Spinal cord (tissue), 10 donors: ENCODE measurements at places on chromosomes 1 and 21. TPM values are rescaled to one million over a fixed set of nuclear protein-coding genes. Genes with fewer than 3 reads are reported as not detected.

The SH3BGR gene
- 6.2 TPM for total RNA-seq

The IL19 gene
- not detected for total RNA-seq

The DNAI4 gene
- total RNA-seq = 71.8 TPM

The CFAP74 gene
- total RNA-seq = 0.59 TPM

The PDZK1 gene
- 10.2 TPM for total RNA-seq

The MEGF6 gene
- total RNA-seq = 6.0 TPM

The SYPL2 gene
- 0.10 TPM for total RNA-seq

The C1orf87 gene
- 1.1 TPM for total RNA-seq

The VASH2 gene
- 10.3 TPM for total RNA-seq

The C1orf115 gene
- total RNA-seq = 10.1 TPM

The CRNN gene
- not detected for total RNA-seq

The KRTAP19-4 gene
- total RNA-seq = not detected

The RAB7B gene
- total RNA-seq = 5.4 TPM

The PRDM16 gene
- total RNA-seq = 8.3 TPM

The AVPR1B gene
- total RNA-seq = 0.17 TPM

The TRPM2 gene
- 11.1 TPM for total RNA-seq

The ZP4 gene
- not detected for total RNA-seq

The GLIS1 gene
- total RNA-seq = 0.50 TPM

The MYOM3 gene
- 0.11 TPM for total RNA-seq

The OR6N1 gene
- total RNA-seq = not detected

The NVL gene
- 31.5 TPM for total RNA-seq

The PDZK1IP1 gene
- 0.30 TPM for total RNA-seq

The KLHDC7A gene
- total RNA-seq = 5.3 TPM

The EPB41 gene
- 66.9 TPM for total RNA-seq

The DIO1 gene
- 0.11 TPM for total RNA-seq

The MSH4 gene
- total RNA-seq = 0.79 TPM

The GNG4 gene
- 38.3 TPM for total RNA-seq

The POU3F1 gene
- total RNA-seq = 3.0 TPM

The ITLN2 gene
- 0.20 TPM for total RNA-seq

The MAP3K21 gene
- 2.1 TPM for total RNA-seq

The HOOK1 gene
- total RNA-seq = 14.9 TPM

The TACSTD2 gene
- 0.20 TPM for total RNA-seq

The ANGPTL1 gene
- 15.3 TPM for total RNA-seq

The S100A7 gene
- total RNA-seq = not detected

The RORC gene
- total RNA-seq = 0.44 TPM

The FOXD3 gene
- total RNA-seq = 4.1 TPM
